ENCODE measurements at places on chromosomes 7 and 10. TPM values are rescaled to one million over a fixed set of nuclear protein-coding genes. Genes with fewer than 3 reads are reported as not detected.

Gene DPY19L1
- total RNA-seq, result 47.3 TPM

Gene CALY
- total RNA-seq, result not detected

Gene SPDYE9
- total RNA-seq, result not detected

Gene EBF3
- total RNA-seq, result 3.7 TPM
